CD14-positive monocyte (primary cell): ENCODE measurements at places on chromosomes 12 and 14.

DNA sequence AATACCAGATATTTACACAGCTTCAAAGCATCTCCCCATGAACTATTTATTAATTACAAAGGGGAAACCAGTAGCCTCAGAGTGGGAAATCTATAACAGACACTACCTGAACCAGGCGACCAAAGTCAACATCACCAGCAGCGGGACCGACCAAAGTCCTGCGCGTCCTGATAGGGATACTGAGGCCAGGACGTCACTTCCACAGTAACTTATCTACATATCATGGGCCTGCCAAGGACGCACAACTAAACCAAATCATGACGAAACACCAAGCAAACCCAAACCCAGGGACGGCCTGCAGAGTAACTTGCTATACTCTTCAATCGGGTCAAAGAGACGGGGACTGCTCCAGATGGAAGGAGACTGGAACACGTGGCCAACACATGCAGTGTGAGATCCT is 26.0 kb upstream of the RIMBP2 start:
- no peak for DNase-seq

DNA sequence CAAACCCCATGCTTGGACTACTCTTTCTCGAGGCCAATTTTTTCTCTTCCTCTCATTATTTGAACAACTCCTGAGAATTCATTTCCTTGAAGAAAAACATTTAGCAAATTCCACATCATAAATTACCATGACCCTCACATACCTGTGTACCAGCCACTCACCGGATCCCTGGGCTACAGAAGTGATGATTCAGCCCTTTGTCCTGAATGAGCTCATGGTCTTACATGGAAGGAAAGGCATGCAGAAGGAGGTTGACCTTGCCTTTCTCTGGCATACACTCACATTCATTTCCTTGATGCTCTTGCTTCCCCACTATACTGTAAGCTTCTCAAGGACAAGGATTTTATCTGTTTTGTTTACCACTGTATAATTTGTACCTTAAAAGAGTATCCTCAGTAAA is 191.5 kb downstream of the SLC5A8 start:
- no peak for DNase-seq

- no peak for DNase-seq
Observed at GRCh38 chr14:92524602-92525185, 11.1 kb downstream of the RIN3 start.

DNA sequence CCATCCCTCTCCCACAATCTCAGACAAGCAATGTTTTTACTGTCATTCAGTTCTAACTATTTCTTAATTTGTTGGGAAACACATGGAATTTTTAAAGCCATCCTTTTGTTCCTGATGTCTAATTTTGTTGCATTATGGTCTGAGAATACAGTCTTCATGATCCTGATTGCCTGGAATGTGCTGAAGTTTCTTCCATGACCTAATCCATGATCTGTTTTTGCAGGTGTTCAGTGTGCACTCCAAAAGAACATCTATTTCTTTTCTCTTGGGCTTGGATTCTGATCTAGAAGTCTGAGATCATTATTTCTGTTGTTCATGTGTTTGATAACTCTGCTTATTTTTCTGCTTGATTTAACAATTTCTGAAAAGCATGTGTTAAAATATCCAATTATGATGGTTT is 43.2 kb upstream of the PHC1 start:
- DNase-seq = no peak

DNA sequence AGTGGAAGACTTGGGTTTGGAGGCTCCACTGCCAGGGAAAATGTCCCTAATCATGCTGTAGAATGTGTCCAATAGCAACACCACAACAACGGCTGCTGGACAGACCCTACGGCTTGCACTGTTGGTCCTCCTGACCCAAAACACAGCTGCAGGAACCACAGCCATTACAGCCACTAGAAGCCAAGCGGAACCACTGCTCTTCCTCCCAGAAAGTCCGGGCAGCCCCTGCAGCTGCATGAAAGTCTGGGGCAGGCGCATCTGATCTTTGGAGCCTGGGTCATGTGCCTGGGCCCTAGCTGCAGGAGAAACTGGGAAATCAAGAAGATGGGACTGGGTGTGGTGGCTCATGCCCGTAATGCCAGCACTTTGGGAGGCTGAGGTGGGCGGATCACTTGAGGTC is 124.7 kb upstream of the METAP2 start:
- no peak for DNase-seq

- DNase-seq = no peak
Observed at GRCh38 chr14:21494902-21495762, 16.0 kb downstream of the METTL3 start.

DNA sequence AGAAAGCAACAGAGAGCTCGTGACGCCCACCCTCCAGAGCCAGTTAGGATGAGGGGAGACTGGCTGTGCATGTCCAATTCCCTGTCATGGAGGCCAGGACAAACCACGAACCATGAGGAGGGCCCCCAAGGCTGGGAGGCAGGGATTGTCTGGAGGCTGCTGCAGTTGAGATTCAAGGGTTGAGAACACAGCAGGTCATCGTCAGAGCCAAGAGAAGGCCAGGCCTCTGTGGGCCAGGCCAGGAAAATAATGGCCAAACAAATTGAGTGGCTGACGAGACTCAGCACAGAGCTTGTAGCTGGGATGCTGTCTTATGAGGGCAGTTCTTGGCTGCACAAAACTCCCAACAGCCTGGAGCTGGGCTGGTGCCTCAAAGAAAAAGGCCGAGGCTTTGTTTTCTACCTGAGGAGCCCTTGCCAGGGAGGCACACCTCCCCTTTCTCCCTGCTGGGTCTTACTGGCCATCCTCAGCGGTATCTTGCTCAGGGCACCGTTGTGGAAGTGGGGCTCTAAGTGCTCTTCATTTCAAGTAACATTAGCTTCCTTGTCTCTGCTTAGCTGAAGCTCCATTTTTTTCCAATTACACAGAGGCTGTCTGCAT is 665.9 kb downstream of the BCL11B start:
- no peak for DNase-seq

DNA sequence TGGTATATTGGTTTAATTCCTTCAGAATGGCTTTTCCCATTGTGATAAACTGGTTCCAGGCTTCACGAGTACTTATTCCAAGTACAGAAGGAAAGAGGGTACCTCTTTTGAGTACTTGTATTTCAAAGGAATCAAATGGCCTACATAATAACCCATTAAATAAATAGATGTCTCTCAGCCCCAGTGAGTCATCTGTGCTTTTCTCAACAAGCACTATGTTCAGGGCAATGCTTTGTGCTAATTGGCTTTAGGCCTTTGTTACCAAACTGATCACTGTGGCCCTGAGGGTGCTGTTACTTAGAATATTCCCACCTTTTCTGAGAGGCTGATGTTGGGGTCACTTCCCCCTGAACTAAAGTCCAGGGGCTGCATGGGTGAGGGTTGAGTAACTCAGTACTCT is 107.1 kb downstream of the LRRK2 start:
- no peak for DNase-seq

- DNase-seq = no peak
Observed at GRCh38 chr14:28902930-28903329, 136.3 kb downstream of the FOXG1 start.

DNA sequence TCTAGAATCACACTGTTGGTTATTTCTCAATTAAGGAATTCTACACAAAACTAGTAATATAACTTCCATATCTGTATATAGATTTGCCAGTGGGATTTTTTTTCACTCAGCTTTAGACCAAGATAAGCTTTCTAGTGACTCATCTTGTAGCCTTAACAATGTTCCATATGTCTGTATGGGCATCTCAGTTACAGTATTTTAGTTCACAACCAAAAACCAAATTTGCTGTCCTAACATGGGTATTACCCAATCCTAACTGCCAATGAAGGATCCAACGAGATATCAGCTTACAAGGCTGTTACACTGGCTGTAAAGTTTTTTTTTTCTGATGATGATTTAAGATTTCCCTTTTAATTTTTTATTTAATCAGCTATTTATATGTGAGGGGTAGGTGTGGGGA is 31.5 kb upstream of the KRR1 start:
- no peak for DNase-seq

DNA sequence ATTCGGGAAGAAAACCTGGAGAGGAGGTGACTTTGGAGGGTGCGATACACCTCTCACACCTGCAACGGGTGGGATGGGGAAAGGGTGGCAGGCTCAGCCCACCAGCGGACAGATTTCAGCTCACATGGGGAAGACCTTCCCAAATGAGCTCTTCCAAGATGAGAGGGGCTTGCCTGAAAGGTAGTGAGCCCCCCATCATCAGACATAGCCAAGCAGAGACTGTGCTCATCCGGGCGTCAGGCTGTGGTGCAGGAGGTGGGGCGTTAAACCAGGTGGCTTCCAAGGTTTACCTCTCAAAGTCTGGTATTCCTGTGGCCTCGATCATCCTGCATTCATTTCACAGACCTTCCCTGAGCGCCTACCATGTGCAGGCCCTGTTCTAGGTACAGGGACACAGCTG is 105.4 kb upstream of the FKBP4 start:
- DNase-seq = no peak

DNA sequence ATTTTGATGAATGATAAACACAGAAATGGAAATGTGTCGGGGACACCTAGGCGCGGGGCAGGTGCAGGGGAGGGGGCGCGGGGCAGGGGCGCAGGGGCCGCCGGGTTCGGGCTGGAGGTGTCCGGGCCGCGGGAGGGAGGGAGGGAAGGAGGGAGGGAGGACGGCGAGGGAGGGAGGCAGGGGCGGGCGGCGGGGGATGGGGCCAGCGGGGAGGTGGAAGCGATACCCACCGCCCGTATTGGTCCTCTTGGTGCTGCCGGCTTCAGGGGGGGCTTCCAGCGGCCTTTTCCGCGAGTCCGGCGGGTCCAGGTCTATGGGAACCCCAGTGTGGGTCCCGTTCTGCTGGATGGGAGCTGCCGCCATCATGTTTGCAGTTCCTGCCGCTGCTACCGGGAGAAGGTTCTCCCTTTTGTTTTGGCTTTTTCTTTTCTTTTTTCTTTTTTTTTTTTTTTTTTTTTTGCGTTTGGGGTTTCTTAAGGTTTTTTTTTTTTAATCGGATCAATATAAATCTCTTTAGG is 703 bp downstream of the NOVA1 start:
- DNase-seq = no peak

- DNase-seq = no peak
Observed at GRCh38 chr14:60179431-60179869, 14.3 kb upstream of the DHRS7 start.

- no peak for DNase-seq
Observed at GRCh38 chr12:110636516-110636915, 22.6 kb downstream of the TCTN1 start.

DNA sequence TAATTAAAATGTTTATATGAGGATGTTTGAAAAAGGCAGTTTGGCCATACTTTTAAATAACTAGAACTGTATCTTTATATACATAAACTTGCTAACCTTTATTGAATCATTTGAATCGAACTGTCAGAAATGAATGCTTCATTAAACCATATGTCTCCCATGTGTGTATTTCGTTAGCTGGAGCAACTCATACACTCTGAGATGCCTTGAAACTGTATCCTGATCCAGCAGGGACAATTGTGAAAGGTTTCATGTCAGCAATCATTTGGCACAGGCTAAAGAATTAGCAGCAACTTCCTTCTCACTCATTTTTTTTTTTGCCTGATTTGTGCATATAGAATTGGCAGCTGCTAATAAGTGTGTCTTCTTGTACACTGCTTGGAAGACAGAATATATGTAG is 109.9 kb downstream of the NAV3 start:
- no peak for DNase-seq

DNA sequence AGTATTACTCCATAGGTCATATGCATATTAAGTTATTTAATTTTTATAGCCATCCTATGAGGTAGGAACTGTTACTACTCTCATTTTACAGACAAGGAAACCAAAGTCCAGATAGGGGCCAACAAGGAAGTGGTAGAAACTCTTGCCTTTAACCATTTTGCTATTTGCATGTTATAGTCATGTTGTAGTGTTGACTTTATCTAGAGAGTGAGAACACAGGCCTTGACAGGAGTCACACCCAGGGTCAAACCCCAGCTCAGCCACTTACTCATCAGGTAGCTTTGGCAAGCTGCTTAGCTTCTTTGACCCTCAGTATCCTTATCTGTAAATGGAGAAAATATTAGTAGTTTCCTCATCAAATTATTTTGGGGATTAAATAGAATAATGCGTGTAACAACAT is 156.2 kb downstream of the CAND1 start:
- DNase-seq = no peak

DNA sequence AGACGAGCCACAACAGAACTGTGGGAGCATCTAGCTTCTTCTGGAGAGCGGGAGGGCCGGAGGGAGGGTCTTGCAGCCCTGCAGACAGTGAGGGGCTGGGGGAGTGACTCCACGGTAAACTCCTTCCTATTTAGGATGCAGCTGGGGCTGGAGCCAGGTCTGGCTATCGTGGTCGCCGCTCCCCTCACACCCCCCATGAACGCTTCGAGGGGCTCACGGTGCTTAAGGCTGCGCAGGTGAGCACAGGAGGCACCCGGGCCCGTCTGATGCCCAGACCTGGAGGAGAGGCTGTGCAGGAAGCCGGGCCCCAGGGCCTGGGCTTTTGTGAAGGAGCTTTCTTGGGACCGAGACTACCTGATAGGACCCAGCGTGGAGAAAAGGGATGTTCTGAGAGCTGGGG is 3.9 kb upstream of the GNB3 start:
- DNase-seq = no peak

GRCh38 chr12:106276032-106276740 is 26.3 kb upstream of the TCP11L2 start:
- no peak for DNase-seq

- peak; percentile 72 for DNase-seq
Observed at GRCh38 chr14:61456720-61457119, 135.3 kb downstream of the PRKCH start.

DNA sequence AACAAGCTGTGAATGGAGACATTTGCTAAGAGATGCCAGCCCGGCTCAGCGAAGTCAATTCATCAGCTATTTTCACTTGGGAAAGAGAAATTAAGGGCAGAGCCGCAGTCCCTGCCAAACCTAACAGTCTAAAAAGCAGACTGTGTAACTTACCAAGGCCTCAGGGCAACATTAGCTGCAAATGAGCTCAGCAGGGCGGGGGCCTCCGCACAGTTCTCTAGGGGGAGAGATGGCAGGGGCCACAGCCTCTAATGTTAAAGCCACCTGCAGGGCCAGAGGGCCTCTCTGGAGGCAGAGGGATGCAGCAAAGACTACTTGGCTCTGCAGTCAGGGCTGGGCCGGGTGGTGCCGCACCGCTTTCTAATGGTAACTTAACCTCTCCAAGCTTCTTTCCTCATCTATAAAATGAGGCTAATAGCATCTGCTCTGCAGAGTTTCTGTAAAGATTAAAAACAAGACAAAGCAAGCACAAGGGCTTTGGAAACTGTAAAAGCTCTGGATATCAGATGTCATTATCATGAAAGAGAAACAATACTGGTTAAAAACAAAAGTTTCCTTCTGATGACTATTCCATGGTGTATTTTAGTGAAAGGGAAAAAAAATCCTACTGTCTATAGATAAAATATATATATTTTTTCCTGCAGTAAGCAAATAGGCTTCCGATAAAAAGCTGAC is 13.4 kb upstream of the GPRC5A start:
- DNase-seq = no peak

- peak; percentile 18 for DNase-seq
Observed at GRCh38 chr12:88580051-88580871, at the start of gene KITLG. Gene KITLG, minus strand, starts transcription at chr12:88580471. Its CDS starts 193 bp downstream, at chr12:88580278.

- no peak for DNase-seq
Observed at GRCh38 chr12:65593239-65593701, 231.0 kb upstream of the HMGA2 start.
